ENCODE measurements at places on chromosomes 3 and 15. TPM values are rescaled to one million over a fixed set of nuclear protein-coding genes. Genes with fewer than 3 reads are reported as not detected.
A peak's percentile ranks its signal among the peaks of the same experiment; 100 is the strongest.

GRCh38 chr3:12954891-12955650 is 113.7 kb upstream of the RPL32 start:
- no peak for DNase-seq

DNA sequence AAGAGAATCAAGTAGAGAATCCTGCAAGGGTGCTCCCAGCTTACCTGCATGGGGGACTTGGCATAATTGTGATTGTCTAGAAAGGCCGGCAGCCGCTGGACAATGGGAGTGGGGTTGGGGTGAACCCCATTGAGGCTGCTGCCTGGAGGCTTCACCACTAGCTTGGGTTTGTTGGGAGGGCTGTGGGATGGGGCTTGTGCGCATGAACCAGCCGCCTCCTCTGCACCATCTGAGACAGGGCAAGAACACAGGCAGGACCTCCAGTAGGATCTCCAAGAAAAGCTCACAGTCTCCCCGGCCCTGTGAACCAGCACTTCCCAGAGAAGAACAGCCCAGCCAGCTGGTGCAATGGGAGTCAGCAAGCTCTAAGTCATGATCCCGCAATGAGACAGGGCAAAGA is 39.8 kb downstream of the SEMA3G start:
- no peak for DNase-seq

GRCh38 chr3:71264840-71265239 is 318.7 kb downstream of the FOXP1 start:
- no peak for DNase-seq

GRCh38 chr15:65535192-65535591 is 4.9 kb downstream of the HACD3 start:
- no peak for DNase-seq

GRCh38 chr3:182735672-182736071 is 57.6 kb upstream of the ATP11B start:
- DNase-seq = no peak

GRCh38 chr3:181252631-181253030 is 263.1 kb upstream of the DNAJC19 start:
- DNase-seq = no peak

DNA sequence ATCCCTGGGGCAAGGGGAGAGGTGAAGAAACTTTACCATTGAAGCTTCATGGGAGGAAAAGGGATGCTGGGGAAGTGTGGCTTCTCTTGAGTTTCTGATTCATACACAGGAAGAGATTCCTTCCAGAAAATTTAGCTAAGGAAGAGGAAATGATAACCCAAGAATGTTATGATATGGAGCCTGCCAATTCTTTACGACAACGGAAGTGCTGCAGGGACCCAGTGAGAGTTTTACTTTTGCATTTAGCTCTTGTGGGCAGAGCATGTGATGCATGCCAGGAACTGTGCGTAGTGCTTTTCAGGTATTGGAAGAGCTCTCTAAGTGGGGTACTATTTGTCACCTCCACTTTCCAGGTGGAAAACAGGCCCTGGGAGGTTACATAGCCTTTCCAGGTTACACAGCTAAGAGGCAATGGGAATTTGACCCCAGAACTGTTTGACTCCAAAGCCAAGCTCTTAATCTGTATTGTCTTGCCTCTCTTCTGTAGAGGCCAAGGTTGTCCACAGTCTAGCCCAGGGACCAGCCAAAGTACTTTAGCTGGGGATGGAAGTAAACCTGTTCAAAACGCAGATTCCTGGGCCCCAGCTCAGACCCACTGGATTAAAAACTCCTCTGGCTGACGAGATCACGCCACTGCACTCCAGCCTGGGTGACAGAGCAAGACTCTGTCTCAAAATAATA is 23.0 kb downstream of the CMTM7 start:
- peak; percentile 46 for DNase-seq

- DNase-seq = no peak
These were observed 5.0 kb downstream of the TMEM207 start for GRCh38 chr3:190444576-190445145.

DNA sequence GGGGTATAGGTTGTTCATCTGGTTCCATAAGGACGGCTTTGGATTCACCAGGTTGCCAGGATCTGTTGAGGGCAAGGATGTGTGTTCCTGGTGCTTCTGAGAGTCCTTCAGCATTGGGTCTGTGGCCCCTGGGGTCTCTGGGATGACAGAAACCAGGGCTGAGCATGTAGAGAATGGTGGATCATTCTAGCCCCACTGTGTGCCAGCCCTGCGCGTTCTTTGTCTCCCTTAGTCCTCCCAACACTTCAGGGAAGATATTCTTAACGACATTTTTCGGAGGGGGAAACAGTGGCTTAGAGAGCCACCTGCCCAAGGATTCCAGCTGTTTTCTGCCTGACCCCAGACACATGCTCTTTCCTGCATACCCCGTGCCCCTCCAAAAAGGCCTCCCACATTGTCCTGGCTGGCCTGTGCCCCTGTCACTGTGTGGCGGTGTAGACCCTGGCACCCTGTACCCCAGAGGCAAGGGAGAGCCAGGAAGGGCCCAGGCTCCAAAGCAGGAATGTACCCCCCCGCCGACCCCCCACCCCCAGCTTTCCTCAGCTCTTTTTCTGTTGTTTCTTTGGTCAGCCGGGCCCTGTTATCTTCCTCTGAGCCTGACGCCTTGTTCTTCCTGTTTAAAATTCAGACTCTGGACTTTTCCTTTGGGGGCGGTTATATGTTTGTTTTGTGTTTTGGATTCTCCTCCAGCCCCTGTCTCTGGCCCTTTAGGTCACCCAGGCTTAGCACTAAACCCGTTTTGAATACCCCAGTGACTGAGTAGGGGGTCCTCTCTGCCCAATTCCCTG is 57.8 kb upstream of the SMAD6 start:
- no peak for DNase-seq

GRCh38 chr3:99873269-99874102 is 55.8 kb downstream of the CMSS1 start:
- DNase-seq = no peak

GRCh38 chr3:2485027-2485375 is 386.3 kb downstream of the CNTN4 start:
- no peak for DNase-seq

- DNase-seq = no peak
These were observed 183.1 kb downstream of the SV2B start for GRCh38 chr15:91283155-91283554.

DNA sequence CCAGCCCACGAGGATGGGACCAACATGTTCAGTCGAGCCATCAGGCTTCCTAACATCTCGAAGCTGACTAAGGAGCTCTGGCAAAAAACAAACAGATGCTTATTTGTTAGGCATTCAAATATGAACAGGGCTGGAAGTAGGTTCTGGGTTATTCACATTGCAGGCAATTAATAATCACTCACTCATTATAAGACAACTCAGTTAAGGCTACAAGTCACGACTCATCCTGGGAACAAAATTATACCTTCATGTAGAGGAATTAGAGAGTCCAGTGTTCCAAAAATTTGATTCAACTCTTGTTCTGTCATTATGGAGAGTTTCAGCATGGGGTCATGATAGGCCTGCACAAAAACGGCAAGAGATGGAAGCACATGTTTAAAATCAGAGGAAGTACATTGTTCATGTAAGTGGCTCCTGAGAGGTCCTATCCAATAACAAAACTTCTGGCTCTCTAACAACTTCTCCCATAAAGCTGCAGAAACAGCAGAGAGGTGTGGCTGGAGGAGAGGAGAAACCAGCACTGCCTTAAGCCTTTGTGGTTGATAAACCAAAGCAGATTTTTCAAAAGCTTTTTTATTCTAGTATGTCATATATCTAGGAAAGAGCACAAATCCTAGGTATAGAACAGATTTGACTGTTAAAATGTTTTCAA is 50.6 kb downstream of the ARHGEF3 start:
- no peak for DNase-seq

DNA sequence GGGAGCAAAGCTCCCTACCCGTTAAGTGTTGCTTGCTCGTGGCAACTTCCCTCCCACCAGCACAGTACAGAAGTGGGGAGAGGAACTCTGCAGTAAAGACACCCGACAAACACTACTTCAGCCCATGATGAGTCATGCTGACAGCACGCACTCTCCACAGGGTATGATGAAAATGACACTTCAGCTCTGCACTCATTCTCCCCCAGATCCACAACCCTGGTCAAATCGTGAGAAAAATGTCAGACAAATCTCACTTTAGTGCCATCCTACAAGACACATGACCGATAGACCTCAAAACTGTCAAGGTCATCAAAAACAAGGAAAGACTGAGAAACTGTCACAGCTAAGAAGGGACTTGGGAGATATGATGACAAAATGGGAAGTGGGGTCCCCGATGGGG is 278.9 kb downstream of the OCA2 start:
- DNase-seq = no peak

- no peak for DNase-seq
These were observed 367.6 kb upstream of the NDN start for GRCh38 chr15:24054547-24055245.

DNA sequence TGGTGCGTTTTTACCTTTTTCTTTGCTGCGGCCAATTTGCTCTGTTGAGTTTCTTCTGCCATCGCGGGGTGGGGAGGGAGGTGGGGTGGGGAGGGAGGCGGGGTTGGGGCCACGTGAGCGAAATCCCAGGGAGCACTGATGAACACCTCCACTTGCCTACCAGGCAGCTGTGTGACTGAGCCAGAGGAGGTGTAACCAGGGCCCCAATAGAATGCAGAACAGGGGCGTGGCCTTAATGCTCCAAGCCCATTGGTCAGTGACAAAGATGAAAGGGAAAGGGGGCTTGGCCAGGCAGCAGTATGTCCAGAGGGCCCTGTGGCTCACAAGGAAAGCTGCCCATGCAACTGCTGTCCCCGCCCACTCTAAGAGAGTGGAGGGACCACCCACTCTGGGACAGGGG is 21.4 kb upstream of the OR4F6 start:
- DNase-seq = no peak

DNA sequence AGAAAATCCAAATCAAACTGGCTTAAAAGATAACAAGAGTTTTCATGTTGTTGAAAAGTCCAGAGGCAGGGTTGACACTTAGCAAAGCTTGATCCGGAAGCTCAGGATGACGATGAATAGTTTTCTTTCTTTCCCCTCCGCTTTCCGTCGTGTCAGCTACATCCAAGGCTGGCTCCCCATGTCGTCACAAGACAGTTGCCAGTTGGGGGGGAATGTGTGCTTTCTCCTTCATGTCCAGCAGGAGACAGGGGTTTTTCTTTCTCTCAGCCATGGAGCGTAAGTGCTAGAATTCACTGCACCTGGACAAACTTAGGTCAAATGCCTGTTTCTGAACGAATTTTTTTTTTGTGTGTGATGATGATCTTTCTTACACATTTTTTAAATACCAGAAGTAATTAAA is 273.8 kb upstream of the RGMA start:
- DNase-seq = no peak

- no peak for DNase-seq
These were observed 38.1 kb upstream of the CD200R1L start for GRCh38 chr3:112884678-112885290.

GRCh38 chr3:126267169-126267975 is 87.0 kb upstream of the ALDH1L1 start:
- no peak for DNase-seq

GRCh38 chr3:14471690-14472089 is 68.5 kb downstream of the GRIP2 start:
- DNase-seq = no peak

GRCh38 chr3:135440746-135441145 is 524.8 kb upstream of the PPP2R3A start:
- no peak for DNase-seq

DNA sequence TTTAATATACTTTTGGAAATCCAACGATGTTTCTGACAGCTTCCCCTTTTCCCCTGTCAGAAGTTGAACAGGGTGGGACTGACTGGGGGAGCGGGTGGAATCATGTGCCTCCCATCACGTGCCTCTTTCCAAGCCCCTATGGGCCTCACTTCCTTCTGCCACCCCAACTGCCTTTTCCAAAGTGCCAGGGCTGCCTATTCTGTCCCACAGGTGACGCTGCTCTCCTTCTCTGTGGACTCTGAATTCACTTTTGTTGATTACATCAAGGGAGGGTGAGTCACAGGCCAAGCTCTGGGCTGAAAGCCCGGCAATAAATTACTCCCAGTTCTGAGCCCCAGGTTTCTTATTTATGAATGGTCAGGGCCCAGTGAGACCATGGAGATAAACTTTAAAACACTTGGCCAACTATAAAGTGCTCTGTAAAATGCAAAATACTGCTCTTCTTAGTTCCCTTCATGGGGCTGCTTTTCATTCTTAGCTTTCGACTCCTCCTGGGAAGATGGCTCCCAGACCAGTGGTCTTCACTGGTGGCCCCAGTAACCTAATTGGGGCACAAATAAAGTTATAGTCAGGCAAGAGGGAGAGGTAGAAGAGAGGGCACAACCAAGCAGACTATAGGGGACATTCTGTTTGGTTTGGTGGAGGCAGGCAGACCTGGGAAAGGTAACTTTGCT is 12.3 kb downstream of the CPNE9 start:
- no peak for DNase-seq

GRCh38 chr3:133477487-133477886 is 77.6 kb downstream of the BFSP2 start:
- DNase-seq = no peak

- DNase-seq = no peak
These were observed 17.1 kb upstream of the MUC13 start for GRCh38 chr3:124951511-124952281.

DNA sequence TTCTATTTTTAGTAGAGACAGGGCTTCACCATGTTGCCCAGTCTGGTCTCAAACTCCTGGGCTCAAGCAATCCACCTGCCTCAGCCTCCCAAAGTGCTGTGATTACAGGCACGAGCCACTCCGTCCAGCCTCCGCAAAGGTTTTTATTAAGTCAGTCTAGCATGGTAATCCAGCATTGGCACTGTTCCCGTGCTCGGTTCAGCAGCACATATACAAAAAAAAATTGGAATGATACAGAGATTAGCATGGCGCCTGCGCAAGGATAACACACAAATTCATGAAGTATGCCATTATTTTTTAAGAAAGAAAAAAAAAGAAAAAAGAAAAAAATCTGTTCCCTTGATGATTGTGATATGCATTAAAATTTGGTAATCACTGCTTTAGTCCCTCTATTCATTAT is 8.5 kb downstream of the CKMT1A start:
- DNase-seq = no peak

GRCh38 chr15:73082812-73083211 is 30.5 kb downstream of the NEO1 start:
- no peak for DNase-seq

PAQR9 gene
- not detected for total RNA-seq

TFDP2 gene
- 32.3 TPM for total RNA-seq

KNG1 gene
- total RNA-seq = not detected

GATA2 gene
- total RNA-seq = 0.98 TPM

TNFSF10 gene
- 25.8 TPM for total RNA-seq

HDAC11 gene
- total RNA-seq = 5.9 TPM

TBC1D2B gene
- 86.1 TPM for total RNA-seq

TFRC gene
- 72.2 TPM for total RNA-seq

NEK10 gene
- 1.7 TPM for total RNA-seq

DENND6A gene
- 31.6 TPM for total RNA-seq

HGD gene
- total RNA-seq = 2.6 TPM
